LoVo (cell line): ENCODE measurements at places on chromosomes 16 and 17.

DNA sequence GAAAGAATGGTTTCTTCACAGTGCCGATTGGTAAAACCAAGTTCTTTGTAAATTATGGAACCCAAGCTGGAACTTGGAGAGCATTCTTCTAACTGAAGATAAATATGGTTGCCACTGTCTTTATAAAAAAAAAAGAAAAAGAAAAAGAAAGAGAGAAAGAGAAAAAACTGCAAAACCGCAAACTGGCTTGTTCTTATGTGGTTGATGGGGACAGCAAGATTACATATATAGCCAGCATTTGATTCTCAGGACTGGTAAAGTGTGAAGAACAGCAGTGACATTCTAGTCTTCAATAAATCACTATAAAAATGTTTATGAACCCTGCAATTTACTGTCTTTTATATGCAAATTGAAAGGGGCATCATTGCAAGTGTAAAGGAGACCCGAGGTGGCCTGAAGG lies 605.1 kb downstream of the MAF start:
- DNase-seq: no peak

DNA sequence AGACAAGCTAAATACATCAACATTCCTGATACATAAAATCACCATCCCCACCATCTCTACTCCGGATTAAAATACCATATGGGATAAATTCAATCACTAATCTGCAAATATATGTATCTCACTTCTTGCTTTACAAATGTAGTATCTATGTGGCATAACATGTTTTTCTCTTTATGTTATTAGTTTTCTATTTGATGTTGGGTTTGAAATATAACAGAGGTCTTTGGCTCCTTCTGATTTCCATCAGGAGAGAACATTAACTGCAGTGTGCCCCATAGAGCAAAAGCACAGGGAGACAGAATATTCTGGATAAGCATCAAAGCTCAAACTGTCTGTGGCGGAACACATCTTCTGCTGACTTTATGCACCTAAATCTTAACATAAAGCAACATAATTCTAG lies 547.2 kb upstream of the CDH8 start:
- DNase-seq: no peak

DNA sequence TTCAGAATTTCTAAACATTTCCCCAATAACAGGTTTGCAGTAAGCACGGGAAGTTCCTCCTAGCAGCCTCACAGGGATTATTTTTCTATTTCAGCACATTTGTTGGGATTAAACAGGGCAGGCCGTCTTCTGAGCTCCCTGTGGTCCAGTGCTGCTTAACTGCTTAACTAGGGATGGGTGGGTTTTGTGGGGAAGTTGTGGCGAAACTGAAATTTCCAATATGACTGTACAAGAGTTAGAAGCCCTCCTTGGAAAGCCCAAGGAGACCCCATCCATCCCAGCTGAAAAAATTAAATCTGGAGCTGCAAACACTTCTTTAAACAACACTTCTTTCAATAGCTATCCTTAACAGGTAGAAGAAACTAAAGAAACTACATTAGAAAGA lies 22.2 kb downstream of the FAM117A start:
- no peak for DNase-seq

GRCh38 chr16:88903267-88903666 lies 36.8 kb upstream of the PABPN1L start:
- no peak for DNase-seq
